ENCODE measurements at places on chromosomes 5 and 9.

DNA sequence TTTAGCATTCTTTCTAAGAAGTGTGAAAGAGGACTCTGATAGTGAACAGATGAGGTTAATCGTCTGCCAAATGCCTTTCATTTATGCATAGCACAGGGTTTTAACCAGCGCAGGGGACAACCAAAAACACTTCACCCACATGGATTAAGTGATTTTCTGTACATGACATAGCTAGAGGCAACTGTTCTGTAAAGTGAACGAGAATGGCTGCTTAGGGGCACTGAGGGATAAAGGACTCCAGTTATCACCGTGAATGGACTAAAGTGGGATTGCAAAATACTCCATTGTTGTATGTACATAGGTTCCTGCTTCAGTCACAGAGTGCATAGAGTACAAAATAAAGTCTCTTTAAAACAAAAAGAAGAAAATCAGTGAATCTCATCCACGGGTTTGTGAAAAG, 456.8 kb downstream of the DMAC1 start:
- DNase-seq: no peak

DNA sequence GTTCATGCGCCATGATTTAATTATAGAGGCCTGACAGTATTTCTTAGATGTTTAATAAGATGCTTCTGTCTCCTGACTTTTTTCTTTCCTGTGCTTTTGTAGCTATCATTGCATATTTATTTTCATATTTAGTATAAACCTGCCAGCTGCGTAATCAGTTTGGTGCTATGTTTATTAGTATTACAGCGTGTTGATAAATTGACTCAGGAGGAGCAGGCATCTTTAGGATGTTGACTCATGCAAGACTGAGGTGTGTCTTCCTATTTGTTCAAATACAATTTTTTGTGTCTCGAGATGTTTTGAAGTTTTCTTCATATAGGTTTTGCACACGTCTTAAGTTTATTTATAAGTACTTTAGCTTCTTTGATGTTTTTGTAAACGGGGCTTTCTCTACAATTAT, 35.9 kb upstream of the EXOC3 start:
- no peak for DNase-seq

- DNase-seq: no peak
Measured at GRCh38 chr9:118533101-118533500, 828.9 kb downstream of the TLR4 start.

- DNase-seq: no peak
Measured at GRCh38 chr9:1505489-1505888, 455.3 kb downstream of the DMRT2 start.
